ENCODE measurements at places on chromosomes 2 and 18. TPM values are rescaled to one million over a fixed set of nuclear protein-coding genes. Genes with fewer than 3 reads are reported as not detected.

Gene TUBA4B
- total RNA-seq, result not detected

Gene PMAIP1
- 2.1 TPM for total RNA-seq

Gene B4GALT6
- 3.1 TPM for total RNA-seq

Gene ABCG5
- not detected for total RNA-seq

Gene FAM124B
- total RNA-seq, result 0.33 TPM

Gene MTA3
- total RNA-seq, result 23.7 TPM

Gene CYS1
- 2.6 TPM for total RNA-seq

Gene MBD1
- total RNA-seq, result 56.7 TPM

Gene SULT1C4
- total RNA-seq, result 0.17 TPM

Gene FLACC1
- total RNA-seq, result 1.3 TPM

Gene CAPN14
- total RNA-seq, result 0.26 TPM

Gene UCN
- 0.85 TPM for total RNA-seq

Gene DNAJC5G
- not detected for total RNA-seq

Gene COLEC11
- total RNA-seq, result 1.4 TPM

Gene TDRD15
- total RNA-seq, result not detected

Gene ASB3
- 21.5 TPM for total RNA-seq

Gene TRIM43
- not detected for total RNA-seq

Gene EFR3B
- 2.4 TPM for total RNA-seq

Gene XPO1
- total RNA-seq, result 312 TPM

Data from smooth muscle cell of the pulmonary artery (primary cell).